Activated CD4-positive, alpha-beta T cell treated with anti-CD3 and anti-CD28 coated beads, Interleukin-2, amount 10 ng/mL, durations not matched to agents 7 days and 5 days (primary cell): ENCODE measurements at places on chromosomes 12 and 14.

- no peak for DNase-seq
These were observed 27.6 kb downstream of the IFNG start for GRCh38 chr12:68131867-68132414.

GRCh38 chr12:9864913-9865675 lies 4.1 kb downstream of the CLEC2B start:
- DNase-seq = no peak

- no peak for DNase-seq
These were observed 55.5 kb downstream of the CALM1 start for GRCh38 chr14:90452366-90452765.

DNA sequence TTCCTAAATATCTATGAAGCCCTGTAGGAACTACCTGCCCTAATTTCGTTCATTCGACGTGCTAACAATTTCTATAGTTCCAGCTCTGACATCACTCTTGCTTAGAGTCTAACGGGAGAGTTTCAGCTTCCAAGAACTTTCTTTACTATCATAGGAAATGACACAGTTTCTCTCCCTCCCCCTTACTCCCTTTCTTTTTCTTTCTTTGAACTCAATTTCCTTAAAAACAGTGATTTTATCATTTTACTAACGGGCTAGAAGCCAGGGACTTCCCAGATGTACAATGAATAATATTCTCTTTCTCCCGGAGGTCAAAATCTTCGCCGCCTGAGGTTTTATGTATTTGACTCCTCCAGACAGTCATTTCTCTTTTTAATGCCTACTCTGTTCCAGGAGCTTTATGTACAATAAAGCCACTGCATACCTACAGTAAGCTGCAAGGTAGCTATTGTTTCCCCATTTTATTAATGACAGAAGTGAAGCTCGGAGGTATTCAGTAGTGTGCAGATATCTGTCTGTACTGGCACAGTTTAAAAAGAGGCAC lies 15.7 kb downstream of the SMCO2 start:
- DNase-seq = no peak

DNA sequence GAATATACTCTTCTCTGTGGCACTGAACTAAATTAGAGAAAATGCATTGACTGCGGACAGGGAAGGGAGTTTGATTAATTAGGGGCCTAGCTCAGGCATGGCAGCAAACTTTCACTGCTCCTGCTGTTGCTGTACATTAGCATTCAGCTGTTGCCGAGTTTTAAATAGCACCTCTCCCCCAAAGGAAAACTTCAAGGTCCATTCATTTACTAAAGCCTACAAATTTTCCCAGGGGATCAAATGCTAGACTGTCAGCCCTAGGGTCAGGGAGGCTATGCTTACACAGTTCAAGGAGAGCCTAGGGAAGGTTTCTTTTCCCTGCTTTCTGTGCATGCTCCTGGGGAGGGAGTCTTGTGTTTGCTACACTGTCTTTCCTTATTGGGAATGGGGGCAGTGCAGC lies 60.0 kb upstream of the GZMB start:
- no peak for DNase-seq

- DNase-seq = peak; percentile 87
These were observed 13.7 kb downstream of the COL2A1 start for GRCh38 chr12:47990351-47991105.
